ENCODE measurements at places on chromosomes 7 and 10. TPM values are rescaled to one million over a fixed set of nuclear protein-coding genes. Genes with fewer than 3 reads are reported as not detected.
A peak's percentile ranks its signal among the peaks of the same experiment; 100 is the strongest.

DNA sequence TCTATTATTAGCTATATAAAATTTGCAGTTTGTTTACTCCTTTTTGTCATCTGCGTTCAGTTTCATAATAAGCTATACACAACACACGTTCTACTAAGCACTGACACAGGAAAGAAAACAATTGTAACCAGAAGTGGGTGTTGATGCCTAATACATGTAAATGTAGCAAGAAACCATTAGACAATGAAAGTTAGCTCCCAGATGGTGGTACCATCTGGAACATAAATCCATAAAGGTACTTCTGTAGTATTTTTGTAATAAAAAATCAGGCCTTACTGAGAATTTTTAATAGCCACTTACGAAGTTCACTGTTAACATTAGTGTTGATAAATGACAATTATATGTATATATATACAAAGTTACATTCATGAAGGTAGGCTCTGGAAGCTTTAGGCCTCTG is 194.7 kb downstream of the KCND2 start:
- DNase-seq, result no peak

DNA sequence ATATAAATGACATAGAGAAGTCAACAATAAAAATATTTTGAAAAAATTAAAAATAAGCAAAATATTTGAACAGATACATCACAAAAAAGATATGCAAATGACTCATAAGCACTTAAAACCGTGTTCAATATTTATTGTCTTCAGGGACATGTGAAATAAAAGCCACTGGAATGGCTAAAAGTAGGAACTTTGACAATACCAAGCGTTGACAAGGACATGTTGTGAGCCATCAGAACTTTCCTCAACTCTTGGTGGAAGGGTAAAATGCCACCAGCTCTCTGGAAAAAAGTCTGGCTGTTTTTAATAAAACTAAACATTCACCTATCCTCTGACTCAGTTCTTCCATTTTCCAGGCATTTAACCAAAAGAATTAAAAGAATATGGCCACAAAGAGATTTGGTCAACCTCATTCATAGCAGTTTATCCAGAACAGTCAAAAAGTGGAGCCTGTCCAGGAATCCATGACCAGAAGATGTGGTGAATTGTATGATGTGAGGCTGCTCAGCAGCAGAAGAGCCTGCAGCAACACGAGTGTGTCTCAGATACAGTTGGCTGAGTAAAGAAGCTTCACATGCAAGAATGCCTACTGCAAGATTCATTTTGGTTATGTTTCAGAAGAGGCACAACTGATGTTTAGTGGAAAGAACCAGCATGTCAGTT is 7.1 kb upstream of the KLF6 start:
- peak; percentile 33 for DNase-seq

DNA sequence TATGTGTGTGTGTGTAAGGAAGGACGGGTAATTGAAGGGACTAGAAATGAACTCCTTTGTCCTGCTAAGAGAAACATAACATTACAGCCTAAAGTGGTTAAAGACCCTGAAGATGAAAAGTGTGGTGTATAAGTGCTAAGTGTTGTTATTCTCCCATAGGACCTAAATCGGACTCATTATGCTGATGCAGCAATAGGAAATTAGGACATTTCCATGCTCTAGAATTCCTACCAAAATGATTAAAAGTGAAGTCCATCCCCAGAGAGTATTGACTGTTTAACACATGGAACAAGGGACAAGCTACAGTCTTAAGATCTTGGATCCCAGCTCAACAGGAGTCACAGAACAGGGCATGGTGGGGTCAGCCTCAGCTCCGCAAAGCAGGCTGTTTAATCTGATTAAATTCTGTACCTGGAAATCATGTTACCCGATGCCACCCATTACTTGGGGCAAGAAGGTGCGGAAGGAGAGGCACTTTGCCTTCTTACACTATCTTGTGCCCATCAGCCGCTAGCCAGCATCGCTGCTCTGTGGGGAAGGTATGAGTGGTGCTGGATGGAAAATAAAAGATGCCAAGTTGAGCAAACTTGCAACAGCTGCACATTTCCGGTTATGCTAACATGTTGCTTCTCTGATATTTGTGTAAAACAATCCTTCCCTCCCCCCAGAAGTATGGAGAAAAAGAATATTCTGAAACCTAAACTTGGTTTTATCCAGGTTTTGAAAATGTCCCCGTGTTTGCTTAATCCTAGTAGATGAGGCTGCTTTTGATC is 100.5 kb downstream of the CREB5 start:
- DNase-seq, result no peak

GRCh38 chr10:88184543-88185297 is 321.3 kb downstream of the PTEN start:
- no peak for DNase-seq

DNA sequence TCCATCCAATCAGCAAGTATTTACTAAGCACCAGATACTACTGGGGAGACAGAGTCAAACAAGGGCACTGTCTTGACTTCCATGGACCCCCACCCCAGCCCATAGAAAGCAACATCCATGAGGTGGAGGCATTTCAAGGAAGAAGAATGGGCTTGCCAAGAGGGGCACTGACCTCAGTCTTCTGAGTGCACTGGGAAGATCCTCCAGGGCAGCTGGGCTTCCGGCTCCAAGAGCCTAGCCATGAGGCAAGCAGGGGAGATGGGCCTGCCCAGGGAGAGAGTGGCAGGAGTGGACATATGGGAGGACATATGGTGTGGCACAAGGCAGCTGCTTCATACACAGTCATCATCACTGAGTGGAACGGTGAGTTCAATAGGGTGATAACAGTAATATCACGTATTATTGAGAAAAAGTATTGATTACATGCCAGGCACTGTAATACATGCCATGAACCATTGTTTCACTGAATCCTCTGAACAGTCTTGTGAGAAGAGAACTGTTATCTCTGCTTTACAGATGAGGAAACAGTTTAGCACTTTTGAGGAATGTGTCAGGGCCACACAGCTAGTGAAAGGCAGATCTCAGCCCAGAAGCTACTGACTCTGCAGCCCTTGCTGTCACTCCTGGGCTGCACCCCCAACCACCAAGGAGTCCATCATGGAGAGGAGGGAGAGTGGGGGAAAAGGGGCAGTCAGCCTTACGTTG is 331.7 kb upstream of the ZMIZ1 start:
- DNase-seq, result no peak

- DNase-seq, result peak; percentile 91
Measured at GRCh38 chr7:35605760-35606159, 89.2 kb downstream of the HERPUD2 start.

- DNase-seq, result no peak
Measured at GRCh38 chr10:48796713-48797245, 112.1 kb downstream of the WDFY4 start.

- DNase-seq, result peak; percentile 37
Measured at GRCh38 chr7:92699560-92699959, 109.4 kb upstream of the FAM133B start.

- no peak for DNase-seq
Measured at GRCh38 chr10:61470740-61471139, 17.6 kb upstream of the TMEM26 start.

DNA sequence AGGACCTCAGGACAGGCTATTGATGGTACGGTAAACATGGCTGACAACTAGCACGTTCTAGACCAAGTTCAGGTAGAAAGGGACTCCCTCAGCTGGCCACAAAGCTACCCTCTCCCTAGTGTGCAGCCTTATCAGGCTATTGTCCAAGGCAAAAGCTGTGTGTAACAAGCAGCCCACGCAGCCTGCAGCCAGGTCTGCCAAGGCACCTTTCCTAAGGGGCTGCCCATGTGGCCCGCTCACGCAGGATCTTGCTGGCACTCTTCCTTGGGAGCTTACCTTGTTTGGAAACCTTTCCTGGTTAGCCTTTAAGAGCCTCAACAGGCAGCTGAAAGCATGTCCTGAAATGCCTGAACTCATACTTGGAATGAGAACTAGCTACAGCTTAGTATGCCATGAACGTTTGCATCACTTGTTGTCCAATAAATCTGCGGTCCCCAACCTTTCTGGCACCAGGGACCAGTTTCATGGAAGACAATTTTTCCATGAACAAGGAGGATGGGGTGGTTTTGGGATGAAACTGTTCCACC is 51.7 kb downstream of the SYPL1 start:
- no peak for DNase-seq

- no peak for DNase-seq
Measured at GRCh38 chr10:74511051-74511450, 315.3 kb upstream of the KAT6B start.

- DNase-seq, result no peak
Measured at GRCh38 chr7:28542410-28542809, 130.1 kb downstream of the CREB5 start.

GRCh38 chr10:74084955-74085354 is 65.7 kb downstream of the AP3M1 start:
- DNase-seq, result no peak

DNA sequence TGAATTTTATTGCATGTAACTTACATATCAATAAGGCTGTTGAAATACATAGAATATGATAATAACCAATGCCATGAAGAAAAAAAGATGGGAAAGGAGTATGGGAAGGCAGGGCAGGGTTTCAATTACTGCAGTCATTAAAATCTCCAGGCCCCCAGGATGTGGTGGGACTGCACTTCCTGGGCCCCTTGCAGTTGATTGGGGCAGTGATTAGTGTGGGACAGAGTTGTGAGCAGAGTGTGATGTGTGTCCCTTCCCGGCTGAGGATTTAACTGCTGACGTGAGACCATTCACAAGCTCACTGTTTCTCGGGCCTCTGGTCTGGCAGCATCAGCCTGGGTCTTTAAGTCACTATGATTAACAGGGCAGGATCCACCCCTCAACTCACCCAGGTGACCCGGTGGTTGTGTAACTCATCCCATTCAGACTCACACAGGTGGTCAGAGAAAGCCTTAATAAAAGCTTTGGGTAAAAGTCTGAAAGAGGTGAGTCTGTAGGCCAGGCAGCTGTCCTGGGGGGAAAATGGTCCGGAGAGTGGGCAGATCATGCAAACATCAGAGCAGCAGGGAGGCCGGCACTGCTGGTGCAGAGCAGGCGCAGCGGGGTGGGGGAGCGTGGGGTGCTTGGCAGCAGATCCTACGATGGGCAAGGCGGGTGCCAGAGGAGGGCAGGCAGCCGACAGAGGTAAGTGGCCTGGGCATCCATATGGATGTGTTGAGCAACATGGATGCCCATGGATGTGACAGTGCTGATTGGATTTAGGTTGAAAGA is 36.3 kb upstream of the WDFY4 start:
- DNase-seq, result no peak

GRCh38 chr10:80878330-80878729 is 340.6 kb downstream of the SH2D4B start:
- DNase-seq, result no peak

DNA sequence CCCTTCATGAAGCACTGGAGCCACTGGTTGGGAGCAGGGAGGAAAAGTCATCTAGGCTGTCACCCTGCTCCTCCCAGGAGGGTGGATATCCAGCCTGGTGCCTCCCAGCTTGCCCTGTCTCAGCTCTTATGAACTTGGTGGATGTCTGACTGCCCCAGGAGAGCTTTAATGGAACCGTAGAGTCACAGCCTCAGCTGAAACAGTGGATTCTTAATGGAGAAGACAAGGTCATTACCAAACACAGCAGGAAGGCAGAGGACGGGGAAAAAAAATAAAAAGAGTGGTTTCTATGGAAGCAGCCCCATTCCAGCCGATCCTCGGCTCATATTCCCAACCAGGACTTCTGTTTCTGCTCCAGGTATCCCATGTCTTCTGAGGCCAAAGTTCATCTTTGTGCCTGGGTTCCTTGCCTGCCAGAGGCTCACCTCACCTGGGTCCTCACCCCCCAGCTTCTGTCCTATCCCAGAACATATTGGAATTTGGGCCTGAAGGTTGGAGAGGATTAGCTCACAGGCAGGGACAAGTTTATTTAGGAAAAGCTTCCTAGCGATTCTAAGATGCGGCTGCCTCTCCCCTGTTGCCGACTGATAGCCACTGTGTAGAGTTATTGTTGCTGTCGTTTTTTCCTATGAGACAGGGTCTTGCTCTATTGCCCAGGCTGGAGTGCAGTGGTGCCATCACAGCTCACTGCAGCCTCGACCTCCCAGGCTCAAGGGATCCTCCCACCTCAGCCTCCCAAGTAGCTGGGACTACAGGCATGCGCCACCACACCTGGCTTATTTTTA is 15.6 kb downstream of the CCL26 start:
- DNase-seq, result no peak

The ANKRD30A gene
- not detected for total RNA-seq

The MMD2 gene
- total RNA-seq, result not detected

The IQUB gene
- 1.1 TPM for total RNA-seq

The CFAP46 gene
- total RNA-seq, result not detected

The NXPH1 gene
- total RNA-seq, result not detected

The TMEM270 gene
- total RNA-seq, result 0.32 TPM

The LRRD1 gene
- not detected for total RNA-seq

The CCDC172 gene
- not detected for total RNA-seq

The SH3PXD2A gene
- total RNA-seq, result 1.7 TPM

The WASHC2A gene
- total RNA-seq, result 6.0 TPM

The COL28A1 gene
- not detected for total RNA-seq

The FHIP2A gene
- total RNA-seq, result 14.5 TPM

The TFEC gene
- 0.02 TPM for total RNA-seq

Measured in M059J (cell line).